ENCODE measurements at places on chromosomes 11 and 22.

GRCh38 chr11:106193956-106194355, 116.5 kb downstream of the AASDHPPT start:
- DNase-seq, result no peak

- DNase-seq, result no peak
These were observed 15.5 kb upstream of the TMEM135 start for GRCh38 chr11:87022254-87022653.

GRCh38 chr11:19345519-19345847, 104.7 kb upstream of the E2F8 start:
- DNase-seq, result no peak

DNA sequence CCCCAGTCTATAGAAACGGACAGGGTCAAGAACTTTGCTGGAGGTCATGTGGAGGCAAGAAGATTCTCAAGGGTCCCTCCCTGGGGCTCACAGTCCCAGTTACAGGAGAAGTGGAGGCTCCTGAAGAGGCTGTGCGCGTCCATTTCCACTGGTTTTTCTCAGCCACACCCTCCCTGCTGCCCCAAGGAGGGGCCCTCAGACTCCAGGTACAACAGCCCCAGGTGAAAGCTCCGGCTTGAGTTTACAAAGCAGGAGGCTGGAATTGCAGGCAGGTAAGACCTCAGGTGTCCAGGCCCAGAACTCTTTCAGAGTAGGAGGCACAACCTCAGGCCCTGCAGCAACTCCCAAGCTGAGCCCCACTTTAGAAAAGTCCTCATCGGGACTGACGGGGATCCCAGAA, 3.1 kb downstream of the SHANK2 start:
- no peak for DNase-seq

- DNase-seq, result no peak
These were observed 815 bp downstream of the TNNT3 start for GRCh38 chr11:1920128-1920908.

- DNase-seq, result no peak
These were observed 24.7 kb downstream of the MACROD1 start for GRCh38 chr11:64141081-64141783.

DNA sequence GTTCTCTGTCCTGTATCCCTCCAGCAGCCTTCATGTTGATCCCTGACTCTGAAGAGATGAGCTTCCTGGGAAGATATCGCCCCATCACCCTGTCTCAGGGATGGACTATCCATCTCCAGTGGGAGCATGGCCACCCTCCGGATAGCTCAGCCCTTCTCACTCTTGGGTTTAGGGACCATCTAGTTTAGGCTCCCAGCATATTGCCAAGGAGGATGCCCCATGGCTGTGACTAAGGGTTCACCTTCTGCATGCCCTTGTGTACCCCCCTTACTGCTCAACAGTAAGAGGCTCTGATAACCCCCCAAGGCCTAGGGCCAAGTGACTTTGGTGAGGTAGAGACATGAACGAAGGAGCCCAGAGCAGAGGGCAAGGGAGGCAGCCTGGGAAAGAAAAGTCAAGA, 1.3 kb downstream of the TMPRSS13 start:
- DNase-seq, result no peak

DNA sequence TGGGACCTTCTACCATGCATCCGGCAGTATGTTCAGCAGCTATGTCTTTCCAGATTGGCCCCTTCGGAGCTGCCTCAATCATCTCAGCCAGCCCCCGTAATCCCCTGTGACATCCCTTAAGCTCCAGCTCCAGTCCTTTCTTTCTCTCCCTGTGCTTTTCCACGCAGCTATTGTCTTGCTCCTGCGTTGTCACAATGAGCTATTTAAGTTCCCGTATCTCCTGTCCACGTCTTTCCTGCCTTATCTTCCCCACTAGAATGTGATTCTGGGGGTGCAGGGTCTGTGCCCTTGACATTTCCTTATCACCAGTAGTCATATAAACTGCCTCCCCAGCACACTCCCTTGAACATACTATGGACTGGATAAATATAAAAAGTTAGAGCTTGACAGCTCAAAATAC, 5.1 kb upstream of the ETS1 start:
- DNase-seq, result no peak
